ENCODE measurements at places on chromosomes 2 and 18.

- no peak for DNase-seq
Measured at GRCh38 chr2:6957031-6957714, 40.0 kb downstream of the RNF144A start.

GRCh38 chr2:85577386-85578242, at the start of gene VAMP8:
TSS of gene VAMP8 (plus strand) at chr2:85577586. CDS start at chr2:85577647, 61 bp downstream.
- DNase-seq, result no peak

DNA sequence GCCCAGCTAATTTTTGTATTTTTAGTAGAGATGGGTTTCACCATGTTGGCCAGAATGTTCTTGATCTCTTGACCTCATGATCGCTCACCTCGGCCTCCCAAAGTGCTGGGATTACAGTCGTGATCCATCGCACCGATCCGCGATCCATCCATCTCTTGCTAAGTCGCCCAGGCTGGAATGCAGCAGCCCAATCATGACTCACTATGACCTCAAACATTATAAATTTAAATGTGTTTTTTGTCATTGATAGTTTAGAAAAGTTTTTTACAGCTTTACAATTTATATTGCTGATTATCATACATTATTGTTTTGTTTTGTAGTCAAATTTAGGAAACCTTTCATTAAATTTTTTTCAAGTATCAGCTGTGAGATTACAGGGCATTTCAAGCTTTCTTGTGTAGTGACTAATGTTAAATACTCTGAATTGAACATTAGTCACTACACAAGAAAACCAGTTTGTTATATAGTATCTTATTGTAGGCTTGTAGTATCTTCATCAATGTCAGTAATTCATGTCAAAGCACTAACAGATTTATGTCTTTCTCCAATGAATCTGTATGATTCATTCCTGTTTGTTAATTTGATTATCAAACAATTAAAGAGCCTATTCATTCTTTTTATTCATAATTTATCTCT, 37.5 kb downstream of the NR4A2 start:
- DNase-seq, result no peak

- no peak for DNase-seq
Measured at GRCh38 chr2:223805008-223805407, 32.4 kb downstream of the AP1S3 start.

DNA sequence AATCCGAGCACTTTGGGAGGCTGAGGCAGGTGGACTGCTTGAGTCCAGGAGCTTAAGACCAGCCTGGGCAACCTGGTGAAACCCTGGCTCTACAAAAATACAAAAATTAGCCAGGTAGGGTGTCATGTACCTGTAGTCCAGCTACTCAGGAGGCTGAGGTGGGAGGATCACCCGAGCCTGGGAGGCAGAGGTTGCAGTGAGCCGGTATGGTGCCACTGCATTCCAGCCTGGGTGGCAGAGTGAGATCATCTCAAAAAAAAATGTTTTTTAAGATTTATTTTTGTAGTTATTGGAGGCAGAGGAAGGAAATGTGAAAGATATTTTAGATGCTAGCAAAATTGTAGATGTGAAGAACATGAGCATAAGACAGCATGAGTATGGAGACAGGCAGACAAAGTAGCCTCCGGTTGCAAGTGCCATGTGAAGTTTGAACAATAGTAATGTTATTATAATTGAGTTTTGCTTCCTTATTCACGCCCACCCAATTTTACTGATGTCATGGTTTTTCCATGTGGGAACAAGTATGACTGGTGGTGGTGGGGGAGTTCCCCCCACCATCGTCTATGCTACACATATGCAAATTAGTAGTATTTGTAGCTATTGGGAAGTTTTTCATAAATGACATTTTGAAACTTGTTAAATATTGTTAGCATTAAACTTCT, 18.0 kb downstream of the REL start:
- no peak for DNase-seq

DNA sequence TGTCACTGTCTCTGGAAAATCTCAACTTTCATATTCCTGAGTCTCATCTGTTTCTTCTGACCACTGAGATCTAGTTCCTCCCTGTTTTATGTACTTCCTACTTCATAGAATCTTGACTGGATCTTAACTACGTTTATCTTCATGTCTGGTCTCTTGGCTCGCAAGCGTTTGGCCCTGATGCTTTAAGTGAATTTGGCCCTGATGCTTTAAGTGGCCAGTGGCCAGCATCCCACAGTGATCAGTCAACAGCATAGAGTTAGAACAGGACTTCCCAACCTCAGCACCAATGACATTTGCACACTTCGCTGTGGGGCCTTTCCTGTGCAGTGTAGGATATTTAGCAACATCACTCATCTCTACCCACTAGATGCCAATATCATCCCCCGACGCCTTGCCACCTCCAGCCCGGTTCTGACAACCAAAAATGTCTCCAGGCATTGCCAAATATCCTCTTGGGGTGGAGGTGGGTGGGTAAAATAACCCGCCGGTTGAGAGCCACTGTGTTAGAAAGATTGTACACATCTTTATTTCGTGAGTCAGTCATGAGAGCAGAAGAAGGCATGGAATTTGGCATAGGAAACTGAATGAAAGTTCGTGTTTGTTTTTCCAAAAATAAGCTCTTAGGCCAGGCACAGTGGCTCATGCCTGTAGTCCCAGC, 12.2 kb downstream of the TM4SF20 start:
- peak; percentile 84 for DNase-seq

- no peak for DNase-seq
Measured at GRCh38 chr2:237640493-237640998, 13.2 kb downstream of the LRRFIP1 start.
